ENCODE measurements at places on chromosomes 3 and 15.

DNA sequence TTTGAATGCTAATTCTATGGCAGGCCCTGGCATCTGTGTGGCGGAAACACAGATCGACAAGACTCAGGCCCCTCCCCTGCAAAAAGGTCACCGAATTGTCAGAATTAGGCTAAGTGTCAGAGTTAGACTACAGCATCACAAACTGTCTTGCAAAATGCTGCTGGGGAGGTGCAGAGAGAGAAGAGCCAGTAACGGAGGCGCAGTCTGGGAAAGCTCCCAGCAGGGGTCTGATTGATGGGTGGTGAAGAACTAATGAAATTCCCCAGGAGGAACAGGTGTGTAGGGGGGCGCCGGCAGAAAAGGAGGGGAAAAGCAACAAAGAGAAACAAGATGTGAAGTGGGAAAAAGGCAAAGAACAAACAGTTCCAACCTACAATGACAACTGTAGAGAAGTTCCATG, 72.7 kb upstream of the TAMM41 start:
- no peaks in the 10 kb centered on the region for H3K36me3 ChIP-seq
- H3K27me3 ChIP-seq, result no peaks in the 10 kb centered on the region
- DNase-seq, result no peak

GRCh38 chr15:51842852-51843737, 13.6 kb downstream of the TMOD3 start:
- no peak for DNase-seq
- H3K4me3 ChIP-seq, result no peak overlapping the region
- H3K27ac ChIP-seq, result peak overlapping the region; percentile 44

GRCh38 chr15:59904450-59905135, 99.5 kb upstream of the FOXB1 start:
- no peaks in the 10 kb centered on the region for H3K27me3 ChIP-seq
- no peak overlapping the region for H3K27ac ChIP-seq
- no peak overlapping the region for H3K4me3 ChIP-seq
- no peak for DNase-seq
- H3K36me3 ChIP-seq, result no peaks in the 10 kb centered on the region
- no peaks in the 10 kb centered on the region for H3K4me1 ChIP-seq

- H3K27me3 ChIP-seq, result no peaks in the 10 kb centered on the region
- DNase-seq, result no peak
- H3K36me3 ChIP-seq, result no peaks in the 10 kb centered on the region
- no peak overlapping the region for H3K27ac ChIP-seq
These were observed 711.0 kb downstream of the MECOM start for GRCh38 chr3:168952551-168952950.

GRCh38 chr3:178244733-178245709, 291.2 kb upstream of the KCNMB2 start:
- H3K4me3 ChIP-seq, result no peak overlapping the region
- DNase-seq, result no peak
- no peaks in the 10 kb centered on the region for H3K4me1 ChIP-seq
- H3K27ac ChIP-seq, result no peak overlapping the region
- no peaks in the 10 kb centered on the region for H3K36me3 ChIP-seq
- H3K27me3 ChIP-seq, result no peaks in the 10 kb centered on the region

DNA sequence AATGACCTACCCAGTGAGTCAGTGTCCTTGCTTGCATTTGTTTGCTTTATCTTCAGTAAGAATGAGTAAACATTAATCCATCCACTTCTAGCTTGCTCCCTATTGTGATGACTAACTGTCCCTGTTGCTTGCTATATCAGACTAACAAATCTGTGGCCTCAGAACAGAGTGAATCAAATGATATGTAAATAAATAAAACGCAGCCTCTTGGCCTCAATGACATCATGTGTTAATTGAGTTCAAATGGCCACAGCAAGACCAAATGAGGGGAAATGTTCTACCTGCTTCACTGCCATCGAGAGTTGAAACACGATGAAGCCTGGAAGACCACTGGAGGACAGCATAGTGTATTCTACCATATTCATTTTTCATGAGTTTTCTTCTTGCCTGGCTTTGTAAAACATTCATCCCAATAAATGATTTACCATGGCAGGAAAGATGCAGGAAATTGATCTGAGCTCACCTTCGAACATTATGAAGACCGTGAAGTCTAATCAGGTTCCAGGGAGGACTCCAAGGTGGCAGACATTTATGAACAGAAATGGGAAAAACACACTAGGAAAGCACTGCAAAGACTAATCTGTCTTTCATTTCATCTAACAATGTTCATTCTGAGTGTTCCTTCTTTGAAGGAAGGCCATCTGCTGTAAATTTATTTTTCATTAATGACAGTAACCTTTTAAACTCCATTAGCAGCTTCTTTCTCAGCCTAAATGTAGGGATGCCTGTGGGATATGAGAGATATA, 1144.5 kb downstream of the TUSC7 start:
- H3K27me3 ChIP-seq, result no peaks in the 10 kb centered on the region
- H3K36me3 ChIP-seq, result no peaks in the 10 kb centered on the region
- no peak for DNase-seq
- H3K4me3 ChIP-seq, result no peak overlapping the region
- H3K27ac ChIP-seq, result no peak overlapping the region

- no peak for DNase-seq
- no peak overlapping the region for H3K27ac ChIP-seq
- H3K36me3 ChIP-seq, result no peaks in the 10 kb centered on the region
- H3K4me3 ChIP-seq, result no peak overlapping the region
- no peaks in the 10 kb centered on the region for H3K27me3 ChIP-seq
These were observed 40.0 kb downstream of the TYRO3 start for GRCh38 chr15:41599061-41599460.

GRCh38 chr3:122921791-122922651, 105.5 kb downstream of the SEMA5B start:
- H3K36me3 ChIP-seq, result no peaks in the 10 kb centered on the region
- H3K27ac ChIP-seq, result no peak overlapping the region
- no peak for DNase-seq
- no peaks in the 10 kb centered on the region for H3K4me1 ChIP-seq

- H3K36me3 ChIP-seq, result no peaks in the 10 kb centered on the region
- no peaks in the 10 kb centered on the region for H3K27me3 ChIP-seq
- DNase-seq, result no peak
- no peaks in the 10 kb centered on the region for H3K4me1 ChIP-seq
- no peak overlapping the region for H3K27ac ChIP-seq
- no peak overlapping the region for H3K4me3 ChIP-seq
These were observed 101.2 kb downstream of the HES1 start for GRCh38 chr3:194237110-194237509.

GRCh38 chr3:55592572-55592971, 105.5 kb upstream of the WNT5A start:
- H3K36me3 ChIP-seq, result no peaks in the 10 kb centered on the region
- H3K4me3 ChIP-seq, result no peak overlapping the region
- no peak for DNase-seq

DNA sequence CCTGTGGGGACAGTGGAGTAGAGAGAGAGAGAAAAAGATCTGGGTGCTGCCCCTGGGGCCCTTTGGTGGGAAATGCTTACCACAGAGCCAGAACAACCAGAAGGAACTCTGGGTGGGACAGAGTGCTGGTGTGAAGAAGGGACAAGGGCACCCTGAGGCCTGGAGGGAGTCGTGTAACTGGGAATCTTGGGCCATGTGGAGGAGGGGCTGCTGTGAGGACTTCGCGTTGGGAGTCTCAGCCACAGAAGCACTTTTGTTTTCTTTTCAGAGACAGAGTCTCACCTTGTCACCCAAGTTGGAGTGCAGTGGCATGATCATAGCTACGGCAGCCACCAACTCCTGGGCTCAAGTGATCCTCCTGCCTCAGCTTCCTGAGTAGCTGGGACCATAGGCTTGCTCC, 24.3 kb downstream of the XYLB start:
- H3K4me1 ChIP-seq, result peaks cover 35% of the 10 kb centered on the region
- H3K27ac ChIP-seq, result no peak overlapping the region
- no peak overlapping the region for H3K4me3 ChIP-seq
- no peak for DNase-seq
- no peaks in the 10 kb centered on the region for H3K36me3 ChIP-seq

GRCh38 chr3:4568841-4569240, 75.7 kb downstream of the ITPR1 start:
- H3K27me3 ChIP-seq, result no peaks in the 10 kb centered on the region
- no peaks in the 10 kb centered on the region for H3K4me1 ChIP-seq
- H3K4me3 ChIP-seq, result no peak overlapping the region
- no peak for DNase-seq

GRCh38 chr3:170745211-170745718, 124.7 kb downstream of the RPL22L1 start:
- H3K4me1 ChIP-seq, result no peaks in the 10 kb centered on the region
- H3K36me3 ChIP-seq, result no peaks in the 10 kb centered on the region
- DNase-seq, result no peak
- no peak overlapping the region for H3K4me3 ChIP-seq
- H3K27me3 ChIP-seq, result no peaks in the 10 kb centered on the region

GRCh38 chr3:123082370-123083065, 15.7 kb downstream of the PDIA5 start:
- H3K4me3 ChIP-seq, result no peak overlapping the region
- no peak for DNase-seq
- no peaks in the 10 kb centered on the region for H3K4me1 ChIP-seq
- H3K27me3 ChIP-seq, result no peaks in the 10 kb centered on the region
- no peak overlapping the region for H3K27ac ChIP-seq

DNA sequence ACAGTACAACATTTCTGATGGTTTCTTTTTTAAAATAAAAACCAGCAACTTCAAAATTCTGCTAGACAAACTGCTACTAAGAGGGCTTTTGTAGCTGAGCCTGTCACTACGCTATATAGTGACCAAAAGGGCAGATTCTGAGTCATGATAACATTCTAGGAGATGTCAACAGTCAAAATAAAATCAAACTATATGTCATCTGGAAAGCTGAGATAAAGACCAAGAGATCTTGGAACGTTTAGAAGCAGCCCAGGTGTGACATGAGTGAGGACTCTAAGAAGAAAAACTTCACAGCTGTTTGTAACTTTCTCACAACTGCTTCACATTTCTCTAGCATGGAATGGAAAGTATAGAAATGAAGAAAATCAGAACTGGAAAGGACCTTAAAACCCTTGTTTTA, 84.6 kb downstream of the FILIP1L start:
- DNase-seq, result no peak
- H3K27me3 ChIP-seq, result no peaks in the 10 kb centered on the region
- H3K36me3 ChIP-seq, result no peaks in the 10 kb centered on the region
- H3K4me3 ChIP-seq, result no peak overlapping the region
- no peaks in the 10 kb centered on the region for H3K4me1 ChIP-seq
- no peak overlapping the region for H3K27ac ChIP-seq

- H3K27me3 ChIP-seq, result no peaks in the 10 kb centered on the region
- H3K27ac ChIP-seq, result no peak overlapping the region
- no peaks in the 10 kb centered on the region for H3K36me3 ChIP-seq
- no peak overlapping the region for H3K4me3 ChIP-seq
- no peak for DNase-seq
These were observed 179.9 kb downstream of the CNTN6 start for GRCh38 chr3:1272546-1273265.

DNA sequence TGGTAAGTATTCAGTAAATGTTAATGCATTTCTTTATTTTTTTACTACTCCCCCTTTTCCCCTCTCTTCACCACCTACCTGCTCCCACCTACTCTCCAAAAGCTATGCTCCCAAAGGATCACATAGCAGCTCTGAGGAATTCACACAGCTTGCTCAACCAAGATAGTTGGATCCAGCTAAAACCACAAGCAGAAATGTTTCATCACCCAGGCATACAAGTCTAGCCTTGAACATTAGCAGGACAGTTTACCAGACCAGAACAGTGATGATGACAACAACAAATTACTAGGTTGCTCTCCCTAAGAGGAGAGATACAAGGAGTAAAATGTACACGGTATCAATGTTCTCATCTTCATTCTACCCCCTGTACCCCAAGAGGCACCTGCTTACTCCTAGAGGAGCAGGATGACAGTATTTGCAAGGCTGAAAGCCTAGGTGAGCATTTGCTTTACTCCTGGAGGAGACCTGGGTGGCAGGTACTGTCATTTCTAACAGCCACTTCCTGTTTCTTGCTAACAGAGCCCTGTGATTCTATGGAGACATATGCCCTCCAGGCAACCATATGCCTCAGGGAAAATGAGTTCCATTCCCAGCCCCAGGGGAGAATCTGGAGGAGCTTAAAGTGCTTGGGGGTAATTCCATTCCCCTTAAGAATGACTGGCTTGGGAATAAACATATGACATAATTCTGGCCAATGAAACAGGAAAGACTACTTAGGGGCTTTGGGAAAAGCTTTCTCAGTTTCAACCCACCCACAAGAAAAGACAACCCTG, 237.5 kb downstream of the NTRK3 start:
- H3K27me3 ChIP-seq, result no peaks in the 10 kb centered on the region
- H3K27ac ChIP-seq, result no peak overlapping the region
- H3K36me3 ChIP-seq, result no peaks in the 10 kb centered on the region
- H3K4me1 ChIP-seq, result no peaks in the 10 kb centered on the region
- H3K4me3 ChIP-seq, result no peak overlapping the region

DNA sequence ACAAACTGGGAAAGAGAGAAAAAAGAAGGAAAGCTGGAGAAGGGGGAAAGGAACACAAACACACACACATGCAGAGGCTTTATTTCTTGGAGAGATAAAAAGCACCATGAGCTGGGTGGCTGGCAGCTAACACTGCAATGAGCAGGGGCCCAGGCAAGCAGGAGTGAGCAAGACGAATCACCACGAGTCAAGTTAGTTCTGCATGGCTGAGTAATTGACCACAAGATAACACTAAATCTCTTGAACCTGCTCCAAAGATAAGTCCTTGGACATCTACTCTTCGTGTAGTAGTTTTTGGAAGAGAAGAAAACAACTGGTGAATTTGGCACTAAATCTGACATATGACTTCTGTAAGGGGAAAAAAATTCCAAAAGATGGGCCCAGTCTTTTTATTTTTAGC, 100.9 kb downstream of the MYO5A start:
- no peaks in the 10 kb centered on the region for H3K36me3 ChIP-seq
- DNase-seq, result no peak
- H3K27me3 ChIP-seq, result no peaks in the 10 kb centered on the region

- H3K36me3 ChIP-seq, result no peaks in the 10 kb centered on the region
- no peaks in the 10 kb centered on the region for H3K4me1 ChIP-seq
- no peak overlapping the region for H3K4me3 ChIP-seq
- H3K27me3 ChIP-seq, result no peaks in the 10 kb centered on the region
These were observed 167.6 kb downstream of the PLCL2 start for GRCh38 chr3:17052363-17052762.

- no peak overlapping the region for H3K27ac ChIP-seq
- no peaks in the 10 kb centered on the region for H3K27me3 ChIP-seq
- DNase-seq, result no peak
- no peaks in the 10 kb centered on the region for H3K36me3 ChIP-seq
- H3K4me3 ChIP-seq, result no peak overlapping the region
These were observed 154.3 kb upstream of the IQSEC1 start for GRCh38 chr3:13227315-13228165.

GRCh38 chr3:58672451-58672850, 5.9 kb upstream of the FAM3D start:
- DNase-seq, result no peak
- H3K27me3 ChIP-seq, result no peaks in the 10 kb centered on the region
- no peak overlapping the region for H3K4me3 ChIP-seq
- H3K27ac ChIP-seq, result no peak overlapping the region
- H3K4me1 ChIP-seq, result no peaks in the 10 kb centered on the region

DNA sequence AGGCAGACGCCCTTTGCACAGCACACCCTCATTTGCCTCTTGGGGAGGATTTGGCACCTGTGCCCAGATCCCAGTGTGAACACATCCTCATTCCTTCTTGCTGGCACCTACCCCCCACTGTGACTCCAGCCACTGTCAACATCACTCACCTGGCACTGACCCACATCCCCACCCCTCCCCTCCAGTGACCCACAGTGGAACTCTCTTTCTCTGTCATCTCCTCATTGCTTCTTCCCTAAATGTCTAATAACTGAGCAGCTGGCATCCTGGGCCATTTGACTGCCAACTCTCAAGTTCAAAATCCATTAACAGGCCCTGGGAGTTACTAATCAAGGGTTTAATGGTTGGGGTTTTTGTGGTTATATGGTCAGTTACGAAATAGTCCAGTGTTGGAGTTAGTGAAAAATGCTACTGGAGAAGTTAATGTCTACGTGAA, 14.4 kb downstream of the SNAPC5 start:
- H3K27me3 ChIP-seq, result no peaks in the 10 kb centered on the region
- no peak overlapping the region for H3K4me3 ChIP-seq
- peaks cover 19% of the 10 kb centered on the region for H3K36me3 ChIP-seq

Measured in CD8-positive, alpha-beta memory T cell (primary cell).